ENCODE measurements at places on chromosomes 5 and 9.

GRCh38 chr5:91722736-91723467 is 339.8 kb upstream of the ARRDC3 start:
- DNase-seq: no peak

DNA sequence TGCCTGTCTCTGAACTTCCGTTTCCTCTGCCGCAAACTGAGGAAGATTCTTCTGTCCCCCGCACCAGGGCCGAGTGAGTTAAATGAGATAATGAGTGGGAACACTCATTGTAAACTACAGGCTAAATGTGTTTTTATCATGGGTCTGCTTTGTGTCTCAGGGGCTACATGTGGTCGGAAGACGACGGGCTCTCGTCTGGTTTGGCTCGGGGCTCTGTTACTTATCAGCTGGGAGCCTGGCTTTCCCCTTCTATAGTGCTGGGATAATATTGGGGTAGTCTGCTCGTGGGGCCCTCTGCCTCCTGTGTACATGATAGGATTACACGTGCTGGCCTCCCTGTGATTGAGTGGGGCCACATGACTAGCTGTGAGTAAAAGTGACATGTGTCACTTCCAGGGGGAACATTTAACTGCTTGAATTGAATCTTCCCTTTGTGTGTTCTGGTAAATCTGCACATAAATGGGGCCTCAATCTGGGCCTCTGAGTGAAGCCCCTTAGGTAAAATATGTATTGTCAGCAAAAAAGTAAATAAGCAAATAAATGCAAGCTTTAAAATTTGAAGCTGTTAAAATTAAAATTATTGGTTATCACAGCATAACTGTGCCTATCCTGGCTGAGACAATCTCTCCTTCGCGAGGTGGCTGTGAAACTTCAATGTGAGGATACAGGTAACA is 86.9 kb upstream of the SH3PXD2B start:
- DNase-seq: no peak

DNA sequence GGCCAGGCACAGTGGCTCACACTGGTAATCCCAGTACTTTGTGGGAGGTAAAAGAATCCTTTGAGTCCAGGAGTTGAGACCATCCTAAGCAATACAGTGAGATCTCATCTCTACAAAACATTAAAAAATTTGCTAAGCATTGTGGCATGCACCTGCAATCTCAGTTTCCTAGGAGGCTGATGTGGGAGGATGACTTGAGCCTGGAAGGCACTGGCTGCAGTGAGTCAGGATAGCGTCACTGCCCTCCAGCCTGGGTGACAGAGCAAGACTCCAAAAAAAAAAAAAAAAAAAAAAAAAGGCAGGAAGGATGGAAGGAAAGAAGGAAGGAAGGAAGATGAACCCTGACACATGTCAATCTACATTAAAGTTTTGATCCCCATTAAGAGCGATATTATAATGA is 1452.2 kb upstream of the ACO1 start:
- DNase-seq: no peak

- peak; percentile 64 for DNase-seq
Observed at GRCh38 chr5:34043099-34043876, at the start of gene C1QTNF3. Gene C1QTNF3 (minus strand): TSS chr5:34043213. CDS start chr5:34043125, 88 bp downstream.

- DNase-seq: no peak
Observed at GRCh38 chr9:128121924-128122808, 5.4 kb downstream of the PTGES2 start.

DNA sequence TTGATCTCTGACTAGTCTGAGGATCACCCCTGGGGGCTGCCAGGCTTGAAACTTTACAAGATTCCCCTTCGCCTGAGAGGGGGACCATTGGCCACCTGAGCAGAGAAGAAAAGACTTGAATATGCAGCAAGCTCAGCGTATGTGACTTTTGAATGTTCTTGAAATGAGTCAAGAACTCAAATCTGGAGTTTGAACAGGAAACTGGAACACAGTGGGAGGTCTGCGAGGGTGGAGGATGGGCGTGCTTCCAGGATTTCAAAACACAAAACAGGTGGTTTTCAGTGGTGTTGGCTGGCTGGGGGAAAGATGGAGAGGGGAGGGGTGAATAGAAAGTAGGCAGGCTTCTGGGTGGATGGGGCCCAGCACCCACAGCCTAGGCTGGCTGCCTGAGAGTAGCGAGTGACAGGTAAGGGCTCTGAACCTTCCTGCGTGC is 40.6 kb downstream of the TMEM174 start:
- DNase-seq: peak; percentile 74

- DNase-seq: no peak
Observed at GRCh38 chr5:9020996-9021395, 524.9 kb downstream of the SEMA5A start.

DNA sequence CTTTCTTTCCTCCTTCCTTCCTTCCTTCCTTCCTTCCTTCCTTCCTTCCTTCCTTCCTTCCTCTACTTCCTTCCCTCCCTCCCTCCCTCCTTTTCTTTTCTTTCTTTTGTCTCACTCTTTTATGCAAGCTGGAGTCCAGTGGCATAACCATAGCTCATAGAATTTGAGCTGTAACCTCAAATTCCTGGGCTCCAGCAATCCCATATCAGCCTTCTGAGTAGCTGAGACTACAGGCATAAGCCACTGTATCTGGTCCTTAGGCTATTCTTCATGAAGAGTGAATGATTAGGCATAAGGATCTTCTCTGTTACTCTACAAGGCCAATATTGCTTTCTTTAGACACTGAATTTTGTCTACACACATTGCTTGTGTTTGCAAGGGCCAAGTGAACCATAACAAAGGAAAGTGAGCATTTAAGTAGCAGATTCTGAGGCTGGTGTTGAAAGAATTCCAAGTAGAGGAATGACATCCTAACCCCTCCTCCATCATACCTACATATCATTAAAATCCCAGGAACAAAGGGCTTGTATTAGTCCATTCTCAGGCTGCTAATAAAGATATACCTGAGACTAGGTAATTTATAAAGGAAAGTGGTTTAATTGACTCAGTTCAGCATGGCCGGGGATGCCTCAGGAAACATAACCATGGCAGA is 293.2 kb downstream of the HCN1 start:
- DNase-seq: no peak

DNA sequence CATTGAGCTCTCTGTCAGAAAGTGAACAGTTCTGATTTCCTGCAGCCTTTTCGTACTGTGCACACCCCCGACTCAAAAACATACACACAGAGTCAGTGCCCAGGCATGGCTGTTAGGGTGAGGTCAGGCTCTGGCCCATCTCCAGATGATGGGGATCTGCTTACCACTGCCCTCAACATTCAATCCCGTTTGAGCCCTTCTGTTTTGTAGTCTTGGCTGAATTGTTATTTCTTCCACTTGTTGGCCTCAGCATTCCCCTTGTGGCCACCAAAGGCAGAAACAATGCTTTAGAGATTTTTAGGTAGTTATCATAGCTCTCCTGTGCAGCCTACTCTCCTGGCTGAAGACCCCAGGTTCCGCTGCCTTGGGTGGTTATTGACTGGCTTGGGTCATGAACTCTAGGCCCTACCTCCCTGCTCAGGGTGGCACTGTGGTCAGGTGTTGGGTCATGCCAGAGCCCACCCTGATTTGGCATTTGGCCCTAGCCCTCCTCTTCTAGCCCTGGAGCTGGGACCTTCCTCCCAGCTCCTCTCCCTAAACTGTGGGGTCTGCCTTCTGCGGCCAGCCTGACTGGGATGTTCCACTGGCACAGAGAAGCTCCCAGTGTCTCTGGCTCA is 7.8 kb upstream of the MYOZ3 start:
- peak; percentile 55 for DNase-seq

GRCh38 chr9:37740128-37740527 is 13.5 kb upstream of the TRMT10B start:
- no peak for DNase-seq

DNA sequence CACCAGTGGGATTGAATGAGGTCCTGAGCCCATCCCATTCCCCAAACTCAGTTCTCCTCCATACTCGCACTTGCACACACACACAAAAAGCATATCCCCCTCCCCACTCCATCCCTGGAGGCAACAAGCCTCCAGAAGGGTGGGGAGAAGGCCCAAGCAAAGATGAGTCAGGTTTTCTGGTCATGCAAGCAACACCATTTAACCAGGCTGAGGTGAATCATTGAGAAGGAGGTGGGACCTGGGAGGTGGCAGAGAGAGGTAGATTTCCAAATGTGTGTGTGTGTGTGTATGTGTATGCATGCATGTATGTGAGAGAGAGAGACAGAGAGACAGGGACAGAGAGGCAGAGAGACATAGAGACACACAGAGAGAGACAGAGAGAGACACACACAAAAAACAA is 185.2 kb upstream of the TRIM32 start:
- DNase-seq: no peak

DNA sequence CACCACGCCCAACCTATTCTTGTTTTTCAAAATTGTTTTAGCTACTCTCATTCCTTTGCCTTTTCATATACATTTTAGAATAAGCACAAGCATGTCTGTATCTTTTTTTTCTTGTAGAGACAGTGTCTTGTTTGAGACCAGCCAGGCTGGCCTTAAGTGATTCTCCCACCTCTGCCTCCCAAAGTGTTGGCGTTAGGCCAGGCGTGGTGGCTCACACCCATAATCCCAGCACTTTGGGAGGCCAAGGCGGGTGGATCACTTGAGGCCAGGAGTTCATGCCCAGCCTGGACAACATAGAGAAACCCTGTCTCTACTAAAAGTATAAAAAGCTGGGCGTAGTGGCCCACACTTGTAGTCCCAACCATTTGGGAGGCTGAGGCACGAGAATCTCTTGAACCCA is 13.1 kb downstream of the RNF44 start:
- no peak for DNase-seq

GRCh38 chr5:157143127-157143971 is 684 bp upstream of the MED7 start:
- peak; percentile 59 for DNase-seq

GRCh38 chr9:111413996-111414395 is 70.2 kb downstream of the ECPAS start:
- no peak for DNase-seq

- no peak for DNase-seq
Observed at GRCh38 chr9:130045725-130046450, 2.9 kb upstream of the FNBP1 start.

GRCh38 chr9:69806627-69807026 is 14.0 kb upstream of the CFAP95 start:
- DNase-seq: no peak

- DNase-seq: peak; percentile 11
Observed at GRCh38 chr5:120124031-120124430, 340.1 kb upstream of the PRR16 start.

GRCh38 chr5:138981586-138981985 is 106.5 kb upstream of the LRRTM2 start:
- DNase-seq: no peak

DNA sequence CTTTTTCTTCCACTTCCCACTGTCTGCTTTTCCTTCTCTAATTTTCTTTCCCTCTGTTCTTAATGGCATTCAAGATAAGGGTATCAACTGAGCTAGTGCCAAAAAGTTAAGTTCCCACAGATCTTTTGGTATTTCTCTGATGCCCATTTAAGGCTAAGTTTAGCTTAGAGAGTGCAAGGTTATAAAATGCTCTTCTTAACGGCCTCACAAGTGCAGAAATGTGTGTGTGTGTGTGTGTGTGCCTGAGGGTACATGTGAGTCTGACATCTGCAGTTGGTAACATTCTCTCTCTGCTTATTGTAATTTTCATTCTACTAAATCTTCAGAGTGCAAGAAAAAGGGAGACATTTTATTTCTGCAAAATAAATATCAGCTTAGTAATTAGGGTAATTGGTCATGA is 24.2 kb downstream of the FBN2 start:
- no peak for DNase-seq

DNA sequence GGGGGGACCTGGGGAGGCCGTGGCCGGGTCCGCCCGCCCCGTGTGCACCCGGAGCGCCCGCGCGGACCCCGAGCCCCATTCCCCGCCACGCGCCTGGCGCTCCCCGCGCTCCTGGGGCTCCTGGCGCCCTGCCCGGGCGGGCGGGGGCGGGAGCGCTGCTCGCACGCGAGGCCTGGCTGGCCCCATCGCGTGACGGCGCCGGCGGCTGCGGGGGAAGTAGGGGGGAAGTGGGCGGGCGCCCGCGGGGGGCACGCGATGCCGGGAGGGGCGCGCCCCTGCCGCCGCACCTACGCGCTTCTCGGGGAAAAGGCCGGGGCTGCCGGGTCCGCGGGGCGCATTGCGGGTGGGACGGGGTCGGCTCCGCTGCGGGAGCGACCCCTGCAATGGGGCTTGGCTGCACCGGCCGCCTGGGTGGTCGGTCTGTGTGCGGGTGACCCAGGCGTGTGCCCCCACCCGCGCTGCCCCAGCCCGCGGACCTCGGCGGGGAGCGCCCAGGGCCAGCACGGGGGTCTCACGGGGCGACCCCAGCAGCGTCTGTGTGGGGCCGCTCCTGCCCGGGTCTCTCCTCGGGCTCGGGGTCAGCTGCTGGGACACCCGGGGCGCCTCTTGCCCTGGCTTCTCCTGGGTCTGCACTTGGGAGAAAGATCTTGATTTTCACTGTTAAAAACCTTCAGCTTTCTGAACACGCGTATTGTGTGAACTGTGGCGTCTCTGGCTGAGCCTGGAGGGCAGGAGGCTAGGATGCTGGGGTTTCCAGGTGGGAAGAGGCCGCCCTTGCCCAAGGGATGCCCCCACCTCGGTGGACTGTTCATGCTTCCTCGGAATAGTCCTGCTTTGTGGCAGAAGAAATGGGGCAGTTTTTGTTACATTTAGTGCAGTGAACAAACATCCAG is 52.4 kb downstream of the AHRR start:
- no peak for DNase-seq

DNA sequence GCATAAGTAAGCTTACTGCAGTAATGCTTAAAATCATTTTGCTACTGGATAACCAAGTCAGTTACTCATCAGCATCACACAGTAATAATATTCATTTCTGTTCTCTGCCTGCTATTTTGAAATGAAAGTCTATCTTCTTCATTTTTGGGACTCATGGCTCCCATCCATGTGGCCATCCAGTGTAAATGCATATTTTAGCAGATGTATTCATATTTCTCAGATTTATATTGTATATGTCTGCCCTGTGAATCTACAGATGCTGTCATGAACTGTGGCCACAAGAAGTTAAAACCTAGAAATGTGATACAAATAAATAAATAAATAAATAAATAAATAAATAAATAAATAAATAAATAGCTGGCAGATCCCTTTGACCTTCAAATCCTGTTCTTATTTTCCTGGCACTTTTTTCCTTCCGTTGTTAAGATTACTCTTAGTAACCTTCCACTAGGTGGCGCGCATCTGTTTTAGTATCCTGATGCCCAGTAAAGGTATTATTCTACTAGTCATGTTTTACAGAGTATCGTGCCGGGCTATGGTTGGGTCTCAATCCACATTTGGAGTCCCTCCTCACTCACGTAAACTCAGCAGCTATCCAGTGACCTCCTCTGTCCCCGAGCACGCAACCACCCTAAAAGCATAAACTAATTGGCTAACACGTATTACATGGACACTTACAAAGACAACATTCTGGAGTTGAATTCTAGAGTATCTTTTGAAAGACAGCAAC is 79.2 kb upstream of the IL7R start:
- DNase-seq: peak; percentile 59

All from SJCRH30 (cell line).